CD8-positive, alpha-beta T cell (primary cell): ENCODE measurements at places on chromosomes 7 and 10.

GRCh38 chr10:71725998-71726579 lies 6.5 kb upstream of the C10orf105 start:
- DNase-seq = peak; percentile 54

DNA sequence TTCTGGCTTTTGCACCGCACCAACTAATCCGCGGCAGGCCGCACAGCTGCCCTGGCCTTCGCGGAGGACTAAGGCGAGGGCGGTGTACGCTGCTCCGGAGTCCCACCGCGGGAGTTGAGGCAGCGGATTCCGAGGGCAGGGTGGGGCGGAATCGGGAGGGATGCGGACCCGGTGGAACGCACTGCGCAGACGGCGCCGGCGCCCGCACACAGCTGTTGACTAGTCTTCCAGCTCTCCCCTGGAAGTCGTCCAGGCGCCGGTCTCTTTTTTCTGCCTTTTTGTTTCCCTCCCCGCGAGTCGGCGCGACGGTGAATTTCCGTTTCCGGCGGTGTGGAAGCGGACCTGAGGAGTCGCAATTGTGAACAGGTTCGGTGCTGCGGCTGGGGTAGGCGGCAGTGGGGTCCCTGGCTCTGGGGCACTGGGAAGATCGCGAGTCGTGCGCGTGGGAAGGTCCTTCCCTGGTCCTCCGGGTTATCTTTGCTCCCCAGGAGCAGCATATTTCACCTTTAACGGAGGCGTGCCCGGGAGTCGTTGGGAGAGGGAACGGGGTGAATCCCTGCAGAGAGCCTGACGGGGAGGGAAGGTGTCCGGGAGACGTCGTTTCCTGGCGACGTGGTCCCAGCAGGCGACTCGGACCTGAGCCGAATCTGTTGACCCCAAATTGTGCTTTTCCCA lies at the start of gene ASAH2B:
TSS of gene ASAH2B (plus strand) at position 319 of the 675 bp plus-strand sequence. CDS start 5,195 bp downstream, outside the sequence.
- DNase-seq = peak; percentile 57

- no peak for DNase-seq
These were observed 12.1 kb upstream of the ZNF786 start for GRCh38 chr7:149102666-149103065.

DNA sequence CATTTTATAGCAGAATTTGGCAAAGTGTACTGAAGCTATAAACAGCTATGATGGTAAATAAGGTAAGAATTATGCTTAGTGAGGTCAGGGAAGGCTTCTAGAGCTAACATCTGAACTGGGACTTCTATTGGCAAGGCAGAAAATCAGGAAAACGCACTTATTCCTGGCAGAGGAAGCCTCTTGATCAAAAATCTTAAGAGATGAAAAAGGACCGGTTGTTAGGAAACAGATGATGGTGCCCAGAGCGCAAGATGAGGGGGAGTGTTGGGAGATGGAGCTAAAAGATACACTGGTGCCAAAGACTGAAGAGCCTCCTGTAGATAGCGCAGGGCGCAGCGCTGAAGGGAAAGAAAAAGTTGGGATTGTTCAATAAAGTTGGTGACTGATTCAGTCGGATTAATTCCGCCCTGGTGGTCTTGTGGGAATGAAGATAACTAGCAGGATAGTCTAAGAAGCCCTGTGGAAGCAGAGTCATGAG lies 550 bp upstream of the CALU start:
- DNase-seq = no peak

GRCh38 chr10:22676435-22676834 lies 37.9 kb downstream of the PIP4K2A start:
- DNase-seq = no peak

DNA sequence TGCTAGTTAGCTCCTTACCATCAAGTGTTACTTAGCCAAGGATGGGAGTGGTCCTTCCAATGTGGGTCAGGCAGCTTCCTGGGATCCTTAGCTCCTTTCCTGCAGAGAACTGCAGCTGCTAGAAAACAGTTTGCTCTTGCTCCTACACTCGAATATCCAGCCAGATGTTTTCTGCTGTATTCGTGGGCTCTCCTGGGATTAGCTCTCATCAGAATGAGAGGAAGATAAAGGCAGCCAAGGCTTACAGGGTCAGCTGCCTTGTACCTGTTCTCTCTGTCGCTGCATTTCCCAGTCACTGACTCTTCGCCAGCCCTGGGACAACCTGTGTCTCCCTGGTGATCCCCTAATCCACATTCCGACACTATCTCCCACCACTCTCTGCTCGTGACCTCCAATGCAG lies 29.0 kb downstream of the NEUROD6 start:
- DNase-seq = no peak

DNA sequence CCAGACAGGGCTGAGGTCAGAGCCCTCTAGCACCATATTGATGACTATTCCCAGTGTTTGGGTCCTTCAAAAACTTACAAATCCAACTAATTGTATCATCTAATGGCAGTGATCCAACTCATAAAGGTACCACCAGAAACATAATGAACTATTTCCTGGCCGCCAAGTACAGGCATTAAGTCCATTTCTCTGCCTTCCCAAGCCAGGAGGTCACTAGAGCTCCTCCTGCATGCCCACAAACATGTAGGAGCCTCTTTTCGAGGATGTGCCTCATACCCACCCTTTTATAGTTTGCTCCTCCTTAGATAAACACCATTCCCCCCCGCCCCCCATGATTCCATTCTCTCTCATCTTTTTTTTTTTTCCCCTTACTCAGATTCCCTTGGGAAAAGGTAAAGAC lies 91.3 kb downstream of the CHN2 start:
- DNase-seq = no peak

DNA sequence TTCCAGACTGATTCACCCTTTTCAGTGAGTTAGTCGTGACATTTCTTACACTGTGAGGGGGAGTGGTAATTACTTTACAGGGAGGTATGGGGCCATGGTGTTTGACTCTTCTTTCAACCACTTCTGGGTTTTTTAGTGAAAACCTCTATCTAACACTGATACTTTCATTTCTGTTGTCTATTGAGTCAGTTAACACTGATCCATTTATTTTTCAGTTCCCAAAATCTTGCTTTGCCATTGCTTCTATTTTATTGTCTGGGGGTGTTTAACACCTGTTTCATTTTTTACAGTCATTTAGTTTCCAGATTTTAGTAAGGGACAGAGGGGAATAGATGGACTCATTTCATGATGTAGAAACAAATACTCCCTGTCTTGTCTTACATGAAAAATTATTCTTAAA lies 61.5 kb downstream of the HELLS start:
- DNase-seq = no peak

GRCh38 chr7:21544303-21544656 lies 1.4 kb downstream of the DNAH11 start:
- DNase-seq = no peak

- no peak for DNase-seq
These were observed 31.1 kb upstream of the RET start for GRCh38 chr10:43045631-43046287.

- DNase-seq = no peak
These were observed 103.8 kb downstream of the ATE1 start for GRCh38 chr10:121823993-121824463.

DNA sequence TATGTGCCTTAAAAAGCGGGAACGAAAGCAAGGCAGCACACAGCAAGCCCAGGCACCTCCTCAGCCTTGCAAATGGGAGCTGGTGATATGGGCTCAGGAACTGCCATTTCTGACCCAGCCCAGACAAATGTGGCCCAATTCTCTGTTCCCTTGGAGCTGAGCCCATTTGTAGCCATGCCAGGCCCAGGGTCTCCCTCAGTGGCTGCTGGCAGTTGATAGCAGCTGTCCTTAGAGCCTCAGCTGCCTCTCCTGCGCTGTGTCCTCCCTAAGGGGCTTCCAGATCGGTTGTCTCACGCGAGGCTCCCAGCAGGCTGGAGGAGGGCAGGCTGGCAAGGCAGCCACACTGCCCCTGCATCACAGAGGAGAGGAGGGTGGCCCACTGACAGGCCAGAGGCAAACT lies 275.8 kb downstream of the KCNMA1 start:
- DNase-seq = no peak

GRCh38 chr7:82760074-82760473 lies 316.5 kb upstream of the CACNA2D1 start:
- DNase-seq = no peak

DNA sequence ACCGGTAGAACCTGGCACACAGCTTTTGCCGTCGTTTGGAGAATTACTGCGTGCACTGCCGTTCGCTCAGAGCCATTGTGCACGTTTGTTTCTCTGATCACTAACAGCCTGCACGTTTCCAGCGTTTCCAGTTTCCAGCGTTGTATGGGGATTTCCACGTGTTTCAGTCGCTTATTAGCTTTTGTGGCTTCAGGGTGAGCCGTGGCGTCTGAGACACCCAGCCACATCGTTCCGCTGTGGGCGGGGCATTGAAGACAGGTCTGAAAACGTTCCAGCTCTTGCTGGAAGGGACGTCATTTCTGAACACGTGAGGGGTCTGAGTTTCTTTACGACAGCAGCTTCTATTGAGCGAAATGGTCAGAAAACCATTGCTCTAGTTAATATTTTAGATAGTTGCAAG lies 164.8 kb downstream of the DNAJB6 start:
- no peak for DNase-seq

DNA sequence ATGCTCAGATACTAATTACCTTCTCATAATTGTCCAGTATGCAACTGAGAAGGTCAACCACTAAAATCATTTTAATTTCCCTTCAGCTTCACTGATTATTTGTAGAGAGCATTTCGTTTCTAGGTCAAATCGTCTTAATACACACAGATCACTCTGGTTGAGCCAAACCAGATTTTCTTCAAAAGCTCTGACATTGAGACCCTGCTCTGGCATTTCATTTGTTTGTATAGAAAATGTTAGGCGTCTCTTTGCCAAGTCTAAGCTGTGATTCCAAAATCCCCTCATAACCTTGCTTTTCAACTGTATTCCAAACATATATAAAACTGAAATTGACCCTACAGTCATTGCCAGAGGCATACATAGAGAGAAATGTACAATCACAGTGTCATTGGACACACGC lies 520.0 kb downstream of the CNTNAP2 start:
- DNase-seq = no peak

DNA sequence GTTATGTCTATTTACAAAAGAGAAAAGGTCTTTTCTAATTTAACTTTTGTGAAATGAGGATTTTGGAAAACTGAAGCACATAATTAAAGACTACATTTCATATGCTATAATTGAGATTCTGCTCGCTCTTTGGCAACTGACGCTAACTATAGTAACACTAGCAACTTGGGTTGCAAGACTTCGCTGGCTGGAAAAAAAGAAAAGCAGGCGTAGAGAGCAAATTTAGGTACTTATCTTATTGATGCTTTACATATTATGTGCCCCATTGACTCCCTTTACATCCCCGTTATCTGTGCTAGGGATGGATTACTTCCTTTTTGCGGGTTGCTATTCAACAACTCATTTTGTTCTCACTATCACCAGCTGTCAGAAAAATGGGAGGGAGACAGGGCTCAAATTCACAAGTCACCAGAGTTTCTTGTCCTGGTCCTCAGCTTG lies 10.5 kb downstream of the SEMA3C start:
- no peak for DNase-seq

DNA sequence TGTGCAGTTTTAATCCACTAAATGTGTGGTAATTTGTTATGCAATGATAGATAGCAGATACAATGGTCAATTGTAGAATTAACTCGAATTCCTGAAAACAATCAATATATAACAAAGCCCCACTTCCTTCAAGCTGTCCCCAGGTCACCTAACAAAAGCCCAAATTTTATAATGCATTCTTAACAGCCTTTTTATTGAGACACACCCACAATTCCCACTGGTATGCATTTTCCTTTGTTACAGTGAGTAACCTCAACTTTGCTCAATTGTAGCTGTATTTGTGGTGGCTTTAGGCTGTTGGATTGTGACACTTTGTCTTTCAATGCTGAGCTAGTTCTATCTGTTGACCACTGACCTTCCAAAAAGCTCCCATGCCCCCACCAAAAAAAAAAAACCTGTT lies 279.8 kb upstream of the CACNA2D1 start:
- DNase-seq = no peak

GRCh38 chr10:35079265-35079664 lies 10.9 kb downstream of the CUL2 start:
- DNase-seq = no peak

GRCh38 chr7:110007320-110008063 lies 1083.4 kb upstream of the LRRN3 start:
- DNase-seq = no peak

DNA sequence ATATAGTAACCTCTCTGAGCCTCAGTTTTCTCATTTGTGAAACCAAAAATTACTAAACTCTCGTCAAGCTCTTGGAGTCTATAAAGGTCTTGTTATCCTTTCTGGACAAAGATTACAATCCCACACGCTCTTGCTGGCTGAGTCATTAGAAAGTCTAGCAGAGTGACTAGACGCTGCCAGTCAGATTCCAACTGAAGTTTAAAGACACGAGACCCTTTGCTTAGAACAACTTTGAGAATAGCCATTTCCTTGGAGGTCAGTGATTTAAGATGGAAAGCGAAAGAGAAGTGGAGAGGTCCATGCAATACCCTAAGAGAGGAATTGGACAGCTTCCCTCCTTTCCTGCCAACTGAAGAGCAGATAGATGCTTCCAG lies 119.5 kb downstream of the APBB1IP start:
- DNase-seq = no peak

DNA sequence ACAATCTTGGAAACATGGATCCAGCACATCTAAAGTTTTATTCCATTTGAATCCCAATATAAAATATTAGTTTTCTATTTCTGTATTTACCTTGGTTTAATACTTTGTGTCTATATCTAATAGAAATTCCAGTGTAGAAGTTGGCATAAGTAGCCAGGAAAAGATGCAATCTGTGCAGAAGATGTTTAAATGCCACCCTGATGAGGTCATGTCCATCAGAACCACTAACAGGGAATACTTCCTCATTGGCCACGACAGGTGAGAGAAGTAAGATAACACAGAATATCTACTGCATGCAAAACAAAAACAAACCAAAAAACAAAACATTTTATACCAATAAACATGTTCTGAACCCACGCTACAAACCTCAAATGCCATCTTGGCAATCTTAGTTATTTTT lies 15.7 kb downstream of the PLEKHS1 start:
- no peak for DNase-seq

DNA sequence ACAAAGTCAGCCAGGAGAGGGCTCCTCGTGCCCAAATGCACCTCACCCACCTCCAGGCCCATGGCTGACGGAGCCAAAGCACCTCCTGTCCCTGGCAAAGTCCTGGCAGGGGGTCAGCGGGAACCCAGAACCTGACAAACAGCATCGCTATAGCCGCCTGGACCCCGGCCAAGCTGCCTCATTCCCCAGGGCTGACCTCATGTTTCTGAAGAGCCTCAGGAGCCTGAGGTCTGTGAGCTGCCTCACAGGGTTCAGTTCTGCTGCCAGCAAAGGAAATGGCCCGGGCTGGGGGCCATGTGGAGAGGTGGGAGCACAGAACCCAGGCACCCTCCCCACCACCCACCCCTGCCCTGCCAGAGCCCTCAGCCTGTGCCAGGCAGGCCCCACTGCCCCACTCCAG lies 4.2 kb upstream of the NANOS1 start:
- DNase-seq = no peak
